CD4-positive, alpha-beta memory T cell (primary cell): ENCODE measurements at places on chromosomes 12 and 14.

- no peak for DNase-seq
Measured at GRCh38 chr12:85527192-85527591, 247.2 kb downstream of the ALX1 start.

DNA sequence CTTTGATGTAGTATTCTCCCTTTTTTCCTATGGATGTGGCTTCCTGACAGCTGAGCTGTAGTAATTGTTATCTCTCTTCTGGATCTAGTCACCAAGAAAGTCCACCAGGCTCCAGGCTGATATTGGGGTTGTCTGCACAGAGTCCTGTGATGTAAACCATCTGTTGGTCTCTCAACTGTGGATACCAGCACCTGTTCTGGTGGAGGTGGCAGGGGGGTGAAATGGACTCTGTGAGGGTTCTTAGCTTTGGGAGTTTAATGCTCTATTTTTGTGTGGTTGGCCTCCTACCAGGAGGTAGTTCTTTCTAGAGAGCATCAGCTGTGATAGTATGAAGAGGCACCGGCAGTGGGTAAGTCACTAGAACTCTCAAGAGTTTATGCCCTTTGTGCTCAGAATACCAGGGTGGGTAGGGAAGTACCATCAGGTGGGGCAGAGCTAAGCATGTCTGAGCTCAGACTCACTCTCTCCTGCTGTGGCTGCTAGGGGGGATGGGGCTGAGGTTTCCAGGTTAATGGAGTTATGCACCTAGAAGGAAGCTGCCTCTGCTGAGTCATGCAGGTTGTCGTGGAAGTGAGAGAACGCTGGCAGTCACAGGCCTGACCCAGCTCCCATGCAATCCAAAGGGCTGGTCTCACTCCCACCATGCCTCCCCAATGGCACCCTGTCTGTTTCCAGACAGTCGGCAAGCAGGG, 3.0 kb upstream of the TAS2R14 start:
- no peak for DNase-seq

- no peak for DNase-seq
Measured at GRCh38 chr12:125049093-125049458, 16.2 kb upstream of the AACS start.

DNA sequence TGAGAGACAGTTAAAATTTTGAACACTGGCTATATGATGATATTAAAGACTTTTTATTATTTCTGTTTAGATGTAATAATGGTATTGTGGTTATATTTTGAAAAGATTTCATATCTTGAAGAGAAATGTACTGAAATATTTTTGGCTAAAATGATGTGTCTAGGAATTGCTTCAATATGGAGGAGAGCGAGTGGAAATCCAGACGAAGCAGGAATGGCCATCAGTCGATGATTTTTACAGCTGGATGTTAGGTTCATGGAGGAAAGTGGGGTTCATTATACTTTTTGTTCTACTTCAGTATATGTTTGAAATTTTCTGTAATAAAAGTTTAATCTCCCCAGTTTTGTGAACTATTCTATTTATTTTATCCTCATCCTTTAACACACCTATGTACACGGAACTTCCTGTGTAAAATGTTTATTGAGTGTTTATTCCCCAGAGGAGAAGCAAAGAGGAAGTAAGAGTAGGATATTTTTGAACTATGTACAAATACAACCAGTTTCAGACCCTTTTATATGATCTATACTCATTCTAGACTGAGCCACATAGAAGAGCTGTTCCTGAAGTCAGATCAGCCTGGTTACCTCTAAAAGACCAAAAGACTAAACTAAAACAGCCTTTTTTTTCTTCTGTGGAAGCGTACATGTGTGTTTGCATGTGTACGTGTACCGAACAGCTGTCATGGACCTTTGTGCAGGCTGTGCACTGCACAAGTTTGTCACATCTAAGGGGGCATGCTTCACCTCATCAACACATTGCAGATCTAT, 211.0 kb upstream of the NUDT4 start:
- no peak for DNase-seq
